Non-pigmented ciliary epithelial cell (primary cell): ENCODE measurements at places on chromosomes 2 and 18.

DNA sequence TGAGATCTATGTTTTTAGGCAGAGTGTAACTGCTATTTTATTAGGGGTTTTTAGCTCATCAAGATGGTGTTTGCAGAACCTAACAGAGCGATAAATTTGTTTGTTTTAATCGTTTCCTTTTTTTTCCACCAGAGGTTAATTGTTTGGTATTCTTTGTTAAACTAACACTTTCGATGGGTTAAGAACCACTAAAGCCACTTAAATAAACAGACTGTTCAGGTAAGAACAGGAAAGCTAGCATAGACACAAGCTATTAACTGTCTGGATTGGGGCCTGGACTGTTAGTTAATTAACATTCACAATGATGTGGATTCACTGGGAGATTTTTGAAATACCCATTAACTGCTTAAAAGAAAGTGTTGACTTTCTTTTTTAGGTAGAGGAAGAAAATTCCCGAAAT is 209.0 kb upstream of the COPS8 start:
- DNase-seq = no peak

DNA sequence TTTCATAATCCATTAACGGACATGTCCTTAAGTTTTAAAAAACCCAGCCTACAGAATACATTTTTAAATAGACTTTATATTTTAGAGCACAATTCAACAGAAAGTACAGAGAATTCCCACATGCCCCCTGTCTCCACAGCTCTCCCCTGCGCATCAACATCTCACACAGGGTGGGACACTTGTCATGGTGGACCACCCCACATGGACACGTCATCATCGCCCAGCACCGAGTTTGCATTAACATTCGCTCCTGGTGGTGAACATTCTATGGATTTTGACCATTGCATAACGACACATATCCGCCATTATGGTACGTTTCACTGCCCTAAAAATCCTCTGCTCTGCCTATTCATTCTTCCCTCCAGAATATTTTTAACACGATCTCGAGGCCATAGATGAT is 1.1 kb upstream of the KCNF1 start:
- DNase-seq = no peak

- DNase-seq = no peak
These were observed 57.1 kb upstream of the OTOF start for GRCh38 chr2:26534865-26535662.

- no peak for DNase-seq
These were observed 55.8 kb upstream of the MGAT5 start for GRCh38 chr2:134198006-134198634.

DNA sequence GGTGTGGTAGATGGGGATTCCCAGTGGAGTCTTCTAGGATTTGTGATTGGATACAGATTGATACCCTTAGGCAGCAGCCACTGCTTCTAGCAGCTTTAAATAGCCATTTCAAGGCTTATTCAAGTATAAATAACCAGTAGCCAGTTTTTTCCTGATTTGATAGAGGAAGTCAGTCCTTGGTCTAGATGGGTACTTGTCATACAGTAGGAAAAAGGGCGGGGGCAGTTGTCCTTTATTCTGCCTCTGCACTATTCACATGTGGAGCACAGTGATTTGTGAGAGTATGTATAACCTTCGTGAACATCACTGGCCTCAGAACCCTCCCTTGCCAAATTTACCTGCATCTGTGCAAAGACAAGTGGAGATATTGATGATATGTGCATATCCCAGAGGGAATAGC is 6.8 kb downstream of the PPP1CB start:
- DNase-seq = no peak

DNA sequence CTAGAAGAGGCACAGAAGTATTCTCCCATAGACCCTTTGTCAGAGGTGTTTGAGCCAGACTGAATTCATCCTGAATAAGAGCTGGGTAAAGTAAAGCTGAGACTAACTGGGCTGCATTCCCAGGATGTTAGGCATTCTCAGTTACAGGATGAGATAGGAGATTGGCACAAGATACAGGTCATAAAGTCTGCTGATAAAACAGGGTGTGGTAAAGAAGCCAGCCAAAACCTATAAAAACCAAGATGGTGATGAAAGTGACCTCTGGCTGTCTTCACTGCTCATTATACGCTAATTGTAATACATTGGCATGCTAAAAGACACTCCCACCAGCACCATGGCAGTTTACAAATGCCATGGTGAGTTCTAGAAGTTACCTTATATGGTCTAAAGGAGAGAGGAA is 364.9 kb upstream of the TMEFF2 start:
- DNase-seq = no peak

DNA sequence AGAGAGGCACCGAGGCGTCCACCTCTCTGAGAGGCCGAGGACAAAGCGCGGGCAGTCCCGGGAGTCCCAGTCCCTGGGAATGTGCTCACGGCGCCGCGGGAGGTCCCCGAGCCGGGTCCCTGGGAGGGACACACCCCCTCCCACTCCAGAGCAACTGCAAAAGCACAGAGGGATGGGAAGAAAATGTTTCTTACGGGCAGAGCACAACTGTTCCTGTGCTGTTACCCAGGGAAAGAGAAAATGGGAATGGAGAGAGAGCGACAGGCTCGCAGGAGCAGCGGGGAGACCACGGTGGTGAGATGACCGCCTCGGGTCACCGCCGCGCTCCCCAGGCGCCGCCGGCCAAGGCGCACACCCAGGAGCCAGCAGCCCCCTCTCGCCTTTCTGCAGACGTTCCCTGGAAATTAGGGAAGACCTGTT is 1.2 kb upstream of the BCL11A start:
- DNase-seq = no peak

GRCh38 chr18:76580288-76580962 is 85.4 kb upstream of the ZNF516 start:
- no peak for DNase-seq

DNA sequence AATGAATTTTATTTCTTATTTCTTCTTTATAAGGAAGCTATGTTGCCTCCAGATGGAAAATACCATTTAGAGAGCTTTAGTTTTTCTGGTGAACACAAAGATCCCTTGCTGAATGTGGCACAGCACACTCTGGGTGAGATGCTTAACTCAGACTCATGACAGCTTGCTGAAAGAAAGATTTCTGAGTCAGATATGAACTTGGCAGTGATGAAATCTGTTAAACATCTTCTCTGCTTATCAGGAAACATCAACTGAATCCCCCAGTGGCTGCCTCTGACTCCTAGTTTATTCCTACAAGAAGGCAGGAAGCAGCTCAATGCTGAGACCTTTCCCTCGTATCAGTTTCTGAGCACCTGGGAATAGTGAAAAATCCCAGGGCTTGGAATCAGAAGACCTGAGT is 162.8 kb downstream of the OSR1 start:
- no peak for DNase-seq

GRCh38 chr2:83394134-83394904 is 1064.8 kb downstream of the SUCLG1 start:
- DNase-seq = no peak

GRCh38 chr2:153604133-153604532 is 125.6 kb upstream of the RPRM start:
- DNase-seq = no peak

- DNase-seq = no peak
These were observed 385.7 kb downstream of the NRXN1 start for GRCh38 chr2:50646226-50646625.
